ENCODE measurements at places on chromosomes 5 and 9.

- no peak for DNase-seq
Observed at GRCh38 chr9:115378241-115378640, 260.3 kb upstream of the TNC start.

GRCh38 chr9:93869088-93869487 lies 86.1 kb downstream of the BARX1 start:
- no peak for DNase-seq

DNA sequence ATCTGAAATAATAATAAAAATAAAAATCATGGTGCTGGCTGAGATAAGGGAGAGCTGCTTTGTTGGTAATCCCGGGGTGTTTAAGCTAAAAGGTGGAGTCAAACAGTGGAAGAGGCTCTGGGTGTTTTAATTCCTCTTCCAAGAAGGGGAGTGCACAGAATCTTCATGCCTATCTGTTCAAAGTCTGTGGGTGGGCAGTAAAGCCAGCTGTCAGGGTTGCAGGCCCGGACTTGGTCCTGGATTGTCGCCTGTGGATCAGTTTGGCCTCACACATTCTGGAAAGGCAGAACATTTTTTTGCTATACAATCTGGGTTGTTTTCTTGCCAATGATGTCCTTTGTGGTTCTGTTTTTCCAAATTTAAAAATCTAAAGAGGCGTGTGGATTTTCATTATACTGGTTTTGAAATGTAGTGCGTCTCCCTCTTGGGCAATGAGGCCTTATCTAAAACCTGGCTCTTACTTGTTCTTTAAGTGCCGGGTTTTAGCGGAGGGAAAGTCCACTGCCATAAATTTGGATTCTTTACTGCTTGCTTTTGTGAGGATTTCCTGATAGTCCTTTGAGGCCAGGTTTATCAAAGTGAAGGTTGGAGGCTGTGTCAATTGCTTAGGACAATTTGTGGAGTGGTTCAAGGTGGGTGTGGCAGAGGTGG lies 5.8 kb downstream of the ANKDD1B start:
- no peak for DNase-seq

GRCh38 chr5:128537221-128537999 lies 635 bp downstream of the FBN2 start:
- peak; percentile 45 for DNase-seq

DNA sequence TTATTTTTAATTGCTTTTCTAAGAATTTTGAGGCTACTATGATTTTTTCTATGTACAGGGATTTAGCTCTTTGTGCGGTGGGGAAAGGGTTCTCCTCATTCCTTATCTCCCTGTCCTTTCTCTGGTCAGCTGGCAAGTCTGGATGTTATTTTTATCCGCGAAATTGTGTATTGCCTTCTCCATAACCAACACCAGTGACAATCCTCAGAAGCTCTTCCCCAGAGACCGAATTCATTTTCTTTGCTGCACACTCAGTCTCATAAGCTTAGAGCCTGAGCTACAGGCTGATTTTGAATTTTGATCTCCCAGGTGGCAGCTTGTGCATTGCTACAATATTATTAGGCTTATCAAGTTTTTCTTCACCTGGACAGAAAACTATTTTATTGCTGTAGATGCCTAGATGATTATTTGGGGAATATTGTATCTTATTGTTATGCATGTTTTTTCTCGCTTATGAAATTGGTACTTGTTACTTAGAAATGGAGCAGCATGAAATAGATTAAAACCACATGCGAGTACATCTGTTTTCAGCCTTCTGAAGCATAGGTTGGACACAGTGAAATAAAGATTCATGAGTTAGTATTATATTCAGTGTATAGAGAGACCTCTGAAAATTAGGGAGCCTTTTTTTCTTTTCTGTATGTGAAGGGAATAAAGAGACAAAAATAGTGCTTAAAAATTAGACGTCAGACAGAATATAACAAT lies 27.3 kb downstream of the CPEB4 start:
- DNase-seq, result no peak

GRCh38 chr9:9173264-9173663 lies 1373.7 kb upstream of the DMAC1 start:
- DNase-seq, result no peak
